Occipital lobe (tissue), 3 donors: ENCODE measurements at places on chromosomes 6 and 20. TPM values are rescaled to one million over a fixed set of nuclear protein-coding genes. Genes with fewer than 3 reads are reported as not detected.

DNA sequence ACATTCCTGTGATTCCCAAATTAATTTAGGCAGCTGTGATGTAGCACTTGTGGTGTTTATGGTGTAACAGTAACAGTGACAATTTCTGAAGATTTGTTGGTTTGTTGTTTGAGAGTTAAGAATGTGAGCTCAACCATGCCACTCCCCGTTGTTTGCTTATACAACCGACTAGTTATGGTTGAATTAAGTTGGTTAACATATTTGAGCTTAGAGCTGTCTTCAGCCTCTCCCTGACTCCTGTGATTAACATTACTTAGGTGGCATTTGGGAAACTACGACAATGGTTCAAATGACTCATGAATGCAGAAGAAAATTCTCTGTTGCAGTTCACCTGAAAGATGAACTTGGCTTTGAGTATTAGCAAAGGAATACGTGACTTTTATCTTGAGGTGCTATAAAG is 35.9 kb upstream of the PRL start:
- no peak for DNase-seq

The RNF182 gene
- total RNA-seq: 73.6 TPM

The B3GAT2 gene
- total RNA-seq: 18.6 TPM

DNA sequence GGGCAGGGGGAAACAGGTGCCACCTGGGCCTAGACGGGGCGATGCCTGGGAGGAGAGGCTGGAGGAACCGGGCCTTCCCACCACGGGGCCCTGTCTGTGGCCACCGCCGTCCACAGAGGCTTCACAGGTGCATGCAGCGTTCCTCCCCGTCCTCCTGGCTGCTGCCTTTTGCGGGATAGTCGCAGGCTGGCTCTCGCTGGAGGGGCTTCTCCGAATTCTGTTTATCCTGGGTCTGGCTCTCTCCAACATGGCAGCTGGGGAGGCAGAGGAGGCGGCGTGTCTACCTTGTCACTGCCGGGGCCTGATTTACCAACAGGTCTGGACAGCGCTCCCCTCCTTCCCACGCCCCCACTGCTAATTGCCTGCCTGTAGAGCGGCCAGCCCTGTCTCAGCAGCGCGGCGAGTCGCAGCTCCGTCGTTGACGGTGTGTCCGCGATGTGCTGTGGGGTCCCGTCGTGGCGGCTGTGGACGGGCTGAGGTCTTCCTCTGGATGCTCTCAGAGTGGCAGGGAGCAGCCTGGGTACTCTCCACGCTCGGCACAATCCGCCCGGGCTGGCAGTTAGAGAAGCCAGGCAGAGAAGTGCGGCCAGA is 262.9 kb downstream of the TAF4 start:
- no peak for DNase-seq

- no peak for DNase-seq
These were observed 45.6 kb upstream of the RIPOR2 start for GRCh38 chr6:24981386-24981760.

DNA sequence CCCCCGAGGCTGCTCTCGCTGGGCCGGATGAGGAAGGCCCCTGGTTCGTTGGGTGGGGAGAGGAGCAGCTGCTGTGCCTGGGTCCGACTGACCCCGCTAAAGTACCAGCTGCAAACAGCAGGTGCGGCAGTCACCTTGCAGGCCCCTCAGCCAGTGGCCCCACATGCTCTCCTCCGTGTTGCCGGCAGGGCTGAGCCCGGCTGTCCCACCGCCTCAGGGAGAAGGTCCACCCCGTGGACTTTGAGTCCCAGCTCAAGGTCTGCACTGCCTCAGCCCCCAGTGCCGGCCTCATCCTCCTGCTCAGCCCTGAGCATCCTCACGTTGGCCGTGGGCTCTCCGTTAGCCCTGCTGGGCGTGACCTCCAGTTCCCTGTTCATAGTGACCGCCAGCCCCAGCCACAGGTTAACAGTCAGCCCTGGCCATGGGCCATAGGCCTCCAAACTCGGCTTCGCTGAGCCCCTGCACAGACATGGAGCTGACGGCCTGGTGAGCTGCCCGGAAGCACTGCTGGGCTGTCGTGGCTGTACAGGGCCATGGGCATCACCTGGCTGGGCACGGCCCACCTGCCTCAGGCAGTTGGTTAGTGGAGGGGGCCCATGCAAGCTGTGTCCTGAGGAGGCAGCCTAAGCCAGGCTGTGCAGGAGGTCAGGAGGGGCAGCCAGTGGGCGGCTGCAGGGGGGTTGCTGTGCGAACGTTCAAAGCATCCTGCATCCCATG is 3.1 kb downstream of the SRMS start:
- no peak for DNase-seq

- no peak for DNase-seq
These were observed 44.4 kb downstream of the PRKN start for GRCh38 chr6:162683135-162683534.

The MDC1 gene
- total RNA-seq: 12.5 TPM

The CDH26 gene
- 1.4 TPM for total RNA-seq

The SF3B5 gene
- total RNA-seq: 37.1 TPM

DNA sequence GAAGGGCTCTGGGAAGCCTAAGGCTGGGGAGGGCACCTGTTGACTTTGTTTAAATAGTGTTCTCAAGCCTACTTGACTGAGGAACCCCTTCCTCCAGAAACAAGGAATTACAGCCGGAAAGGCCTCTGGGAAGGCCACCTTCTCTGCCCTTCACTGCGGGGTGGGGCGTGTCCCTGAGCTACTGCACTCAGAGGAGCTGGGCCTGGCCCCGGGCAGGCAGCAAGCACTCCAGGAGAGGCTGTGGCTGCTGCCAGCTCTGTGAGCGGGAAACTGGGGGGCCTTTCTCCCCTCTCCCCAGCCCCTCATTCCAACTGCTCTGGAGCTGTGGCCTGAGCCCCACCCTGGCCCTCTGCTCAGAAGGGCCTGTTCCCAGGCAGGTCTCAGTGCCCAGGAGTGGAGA is 4.0 kb upstream of the OSBPL2 start:
- no peak for DNase-seq

- DNase-seq: no peak
These were observed 24.8 kb upstream of the ANGPT4 start for GRCh38 chr20:940926-941325.

DNA sequence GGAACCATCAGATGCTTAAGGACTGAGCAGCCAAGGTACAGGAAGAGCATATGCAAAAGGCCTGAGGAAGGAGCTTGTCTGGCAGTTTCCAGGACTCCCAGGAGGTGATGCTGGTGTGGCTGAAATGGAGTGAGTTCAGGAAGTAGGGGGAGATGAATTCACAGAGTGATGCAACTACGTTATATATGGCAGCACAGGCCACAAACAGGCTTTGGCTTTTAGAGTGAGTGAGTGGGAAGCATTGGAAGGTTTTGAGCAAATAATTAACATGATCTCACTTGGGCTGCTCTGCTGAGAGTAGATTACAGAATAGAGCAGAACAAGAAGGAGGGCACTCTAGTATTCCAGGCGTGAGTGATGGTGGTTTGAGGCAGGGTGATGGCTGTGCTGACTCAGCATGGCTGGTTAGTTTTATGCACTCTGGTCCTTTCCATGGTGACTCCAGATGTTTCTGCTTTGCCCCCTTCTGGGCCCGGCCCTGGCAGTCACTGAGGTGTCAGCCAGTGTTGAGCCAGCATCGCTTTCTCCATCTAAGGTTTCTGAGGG is 6.5 kb downstream of the BTN2A2 start:
- DNase-seq: no peak

- DNase-seq: peak; percentile 41
These were observed 638 bp downstream of the MDN1 start for GRCh38 chr6:89818977-89819335.

The RGS17 gene
- 119 TPM for total RNA-seq

The KIF6 gene
- 3.3 TPM for total RNA-seq

DNA sequence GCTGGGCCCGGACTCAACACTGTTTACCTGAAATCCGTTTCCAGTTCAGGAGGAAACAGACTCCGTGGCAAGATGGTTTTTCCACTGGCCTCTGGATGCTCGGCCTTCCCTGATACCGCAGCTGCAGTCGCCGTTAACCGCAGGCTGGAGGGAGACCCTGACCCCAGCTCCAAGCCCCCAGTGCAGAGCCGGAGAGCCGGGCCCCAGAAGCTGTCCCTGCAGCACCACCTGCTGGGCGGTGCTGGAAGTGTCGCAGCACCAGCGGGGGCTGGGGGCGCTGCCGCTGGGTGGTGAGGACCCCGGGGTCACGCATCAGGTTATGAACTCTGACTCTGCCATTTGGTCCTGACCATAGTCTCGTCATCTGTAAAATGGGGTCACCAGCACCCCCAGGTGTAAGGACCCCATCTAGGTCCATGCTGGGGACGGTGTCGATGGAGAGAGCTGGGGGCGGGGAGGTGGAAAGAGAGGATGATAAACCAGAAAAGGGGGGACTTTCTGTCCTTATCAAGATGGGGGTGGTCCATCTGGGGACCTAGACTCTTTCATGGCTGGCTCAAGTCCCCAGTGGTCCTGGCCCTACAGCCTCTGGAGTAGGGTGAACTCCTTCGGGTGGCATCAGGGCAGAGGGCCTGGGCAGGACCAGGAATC is 20.8 kb upstream of the CHRNA4 start:
- no peak for DNase-seq

GRCh38 chr20:33769043-33769442 is 37.2 kb downstream of the ZNF341 start:
- DNase-seq: no peak
